ENCODE measurements at places on chromosomes 3 and 15.

DNA sequence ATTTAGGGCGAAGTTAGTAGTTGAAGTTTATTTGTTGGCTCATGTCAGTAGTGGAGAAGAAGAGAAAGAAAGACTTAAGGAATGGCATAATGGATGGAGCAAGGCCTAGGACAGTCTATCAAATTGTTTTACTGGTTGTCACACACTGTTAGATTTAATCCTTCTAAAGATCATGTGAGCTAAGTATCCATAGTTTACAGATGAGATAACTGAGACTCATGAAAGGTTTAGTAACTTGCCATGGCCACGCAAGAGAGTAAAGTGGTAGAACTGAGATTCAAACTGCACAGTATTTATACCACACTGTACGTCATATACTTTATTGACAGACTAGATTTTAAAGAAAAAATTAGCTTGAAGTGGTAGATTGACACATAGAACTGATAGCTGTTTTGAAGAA lies 11.4 kb downstream of the SPRED1 start:
- no peak for DNase-seq

- DNase-seq = no peak
Observed at GRCh38 chr3:107846279-107846852, 244.5 kb downstream of the CD47 start.

- no peak for DNase-seq
Observed at GRCh38 chr3:109278141-109278540, 38.2 kb downstream of the DPPA2 start.

DNA sequence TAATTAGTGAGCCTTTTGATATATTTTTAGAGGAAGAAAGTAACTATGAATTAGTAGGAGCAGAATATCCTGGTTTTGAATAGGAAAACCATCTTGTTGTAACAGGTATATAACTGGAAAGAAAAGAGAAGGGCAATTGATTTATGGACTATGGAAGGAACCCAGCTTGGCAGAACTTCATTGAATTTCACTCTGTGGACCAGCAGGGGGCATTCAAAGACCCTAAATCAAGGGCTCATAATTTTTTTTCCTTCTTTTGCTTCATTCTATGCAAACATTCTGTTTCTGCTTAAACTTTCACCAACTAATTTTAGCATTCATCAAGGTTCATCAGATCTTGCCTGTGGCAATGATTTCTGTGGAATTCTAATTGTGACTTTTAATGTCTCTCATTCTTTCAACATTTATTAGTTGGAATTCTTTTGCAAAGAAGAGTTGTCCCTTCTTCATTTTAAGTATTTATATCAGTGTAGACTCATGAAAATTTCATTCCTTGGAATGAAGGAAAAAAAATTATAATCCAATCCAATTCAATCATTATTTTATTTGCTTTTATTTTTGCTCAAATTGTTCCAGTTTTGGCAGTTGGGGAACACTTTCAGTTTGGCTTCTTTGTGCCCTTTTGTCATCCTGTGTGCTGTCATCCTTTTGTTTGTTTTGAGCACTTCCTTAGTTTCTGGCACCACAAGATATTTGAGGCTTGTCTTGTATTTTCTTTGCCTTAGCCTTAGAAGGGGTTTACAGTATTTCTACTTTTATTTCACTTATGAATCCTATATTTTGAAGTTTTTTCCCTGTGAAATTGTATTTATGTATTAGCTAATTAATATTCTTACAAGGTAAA lies 30.4 kb downstream of the NXPE3 start:
- DNase-seq = no peak

DNA sequence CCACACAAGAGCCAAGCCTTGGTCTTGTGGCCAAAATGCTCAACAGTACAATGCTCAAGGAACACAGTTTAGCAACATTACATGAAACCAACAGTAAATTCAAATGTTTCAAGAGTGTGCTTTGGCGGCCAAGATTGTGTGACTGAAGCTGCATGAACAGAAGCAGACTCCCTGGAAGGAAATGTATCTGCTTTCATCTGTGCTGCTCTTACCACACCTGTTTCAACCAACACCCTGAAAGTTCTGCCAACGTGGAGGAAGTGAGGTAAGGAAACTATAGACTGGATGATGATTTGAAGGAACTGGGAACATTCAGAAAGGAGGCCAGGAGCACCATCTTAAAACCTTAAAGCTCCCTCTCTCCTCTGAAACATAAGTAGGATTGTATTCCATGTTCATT lies 55.7 kb downstream of the MB21D2 start:
- no peak for DNase-seq

- DNase-seq = no peak
Observed at GRCh38 chr3:10173095-10173925, 8.6 kb downstream of the IRAK2 start.

- no peak for DNase-seq
Observed at GRCh38 chr3:195285372-195285771, 14.4 kb upstream of the XXYLT1 start.

GRCh38 chr3:90025019-90025418 lies 917.6 kb downstream of the EPHA3 start:
- no peak for DNase-seq

GRCh38 chr3:140091143-140091542 lies 156.2 kb downstream of the CLSTN2 start:
- no peak for DNase-seq

DNA sequence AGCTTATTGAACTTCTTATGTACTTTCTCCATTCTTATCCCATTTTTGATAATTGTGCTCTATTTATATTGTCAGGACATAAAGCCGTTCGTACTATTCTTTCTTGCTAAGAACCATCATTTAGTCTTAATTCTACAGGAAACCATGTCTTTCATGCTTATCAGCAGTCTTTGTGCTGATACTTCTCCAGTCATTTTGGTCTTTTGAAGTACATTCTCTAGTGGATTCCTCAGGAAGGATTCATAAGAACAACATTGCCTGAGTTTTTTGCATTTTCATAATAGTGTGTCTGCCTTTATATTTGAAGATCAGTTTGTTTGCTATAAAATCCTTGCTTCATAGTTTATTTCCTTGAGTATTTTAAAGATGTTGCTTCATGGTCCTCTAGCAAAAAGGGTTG lies 126.6 kb upstream of the NEO1 start:
- no peak for DNase-seq

DNA sequence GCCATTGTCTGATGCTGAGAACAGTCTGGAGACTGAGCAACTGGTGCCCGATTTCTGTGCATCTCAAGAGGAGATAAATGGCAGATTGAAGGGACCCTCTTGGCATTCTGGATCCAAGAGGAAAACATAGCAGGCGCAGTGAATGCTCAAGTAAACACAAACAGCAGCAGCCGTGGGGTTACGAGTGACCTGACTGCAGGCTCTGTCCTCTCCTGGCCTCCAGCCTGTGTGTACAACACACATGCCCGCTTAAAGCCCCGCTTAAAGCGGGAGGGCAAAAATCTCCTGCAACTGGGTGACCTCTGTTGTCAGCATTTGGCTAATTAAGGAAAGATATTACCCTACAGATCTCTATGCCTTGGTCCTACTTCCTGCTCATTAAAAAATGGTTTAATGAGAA lies 120.5 kb downstream of the GREM1 start:
- no peak for DNase-seq

GRCh38 chr3:45067486-45067885 lies 41.4 kb downstream of the CLEC3B start:
- no peak for DNase-seq
